Motor neuron (in vitro differentiated cells): ENCODE measurements at places on chromosomes 2 and 18. TPM values are rescaled to one million over a fixed set of nuclear protein-coding genes. Genes with fewer than 3 reads are reported as not detected.

The POLR1A gene
- total RNA-seq = 25.2 and 26.6 TPM in 2 replicates

The CREG2 gene
- total RNA-seq = 12.7 and 14.9 TPM in 2 replicates

The TSGA10 gene
- total RNA-seq = 9.1 and 10.6 TPM in 2 replicates

The ASB18 gene
- total RNA-seq = 0.11 and 0.38 TPM in 2 replicates

The MXD1 gene
- total RNA-seq = 13.1 and 14.6 TPM in 2 replicates

The ALPG gene
- 0.21 and 0.26 TPM in 2 replicates for total RNA-seq

The NT5C1B gene
- 0.67 TPM in 1 of 2 replicates, not detected in the other for total RNA-seq

The CTAGE1 gene
- total RNA-seq = 0.13 TPM in 1 of 2 replicates, not detected in the other

The ERLEC1 gene
- total RNA-seq = 43.3 and 43.9 TPM in 2 replicates

The L3MBTL4 gene
- 0.50 and 0.67 TPM in 2 replicates for total RNA-seq

The DNPEP gene
- 12.3 and 12.9 TPM in 2 replicates for total RNA-seq

DNA sequence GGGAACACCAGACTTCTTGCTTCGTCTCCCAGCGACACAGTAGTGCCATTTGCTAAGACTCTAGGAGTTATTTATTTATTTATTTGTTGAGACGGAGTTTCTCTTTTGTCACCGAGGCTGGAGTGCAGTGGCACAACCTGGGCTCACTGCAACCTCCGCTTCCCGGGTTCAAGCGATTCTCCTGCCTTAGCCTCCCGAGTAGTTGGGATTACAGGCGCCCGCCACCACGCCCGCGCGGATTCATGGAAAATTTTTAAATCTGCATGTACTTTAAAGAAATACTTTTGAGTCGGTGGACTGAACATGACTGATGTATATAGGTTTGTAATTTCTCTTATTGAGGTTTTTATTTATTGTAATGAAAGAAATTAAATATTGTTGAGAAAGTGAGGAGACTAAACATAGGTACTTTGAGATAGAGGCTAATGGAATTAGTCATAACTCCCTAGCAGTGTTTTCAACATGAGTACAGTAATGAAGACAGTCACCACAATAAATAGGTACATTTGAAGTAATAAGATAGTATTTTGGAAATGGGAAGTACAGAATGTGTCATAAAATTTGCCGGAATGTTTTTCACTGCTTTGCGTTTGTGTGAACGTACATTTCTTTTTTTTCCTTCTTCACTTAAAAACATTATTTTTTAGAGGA, 983 bp downstream of the MTX2 start:
- no peak for ATAC-seq

GRCh38 chr2:64720535-64721319, 67.0 kb upstream of the SERTAD2 start:
- ATAC-seq = no peak

DNA sequence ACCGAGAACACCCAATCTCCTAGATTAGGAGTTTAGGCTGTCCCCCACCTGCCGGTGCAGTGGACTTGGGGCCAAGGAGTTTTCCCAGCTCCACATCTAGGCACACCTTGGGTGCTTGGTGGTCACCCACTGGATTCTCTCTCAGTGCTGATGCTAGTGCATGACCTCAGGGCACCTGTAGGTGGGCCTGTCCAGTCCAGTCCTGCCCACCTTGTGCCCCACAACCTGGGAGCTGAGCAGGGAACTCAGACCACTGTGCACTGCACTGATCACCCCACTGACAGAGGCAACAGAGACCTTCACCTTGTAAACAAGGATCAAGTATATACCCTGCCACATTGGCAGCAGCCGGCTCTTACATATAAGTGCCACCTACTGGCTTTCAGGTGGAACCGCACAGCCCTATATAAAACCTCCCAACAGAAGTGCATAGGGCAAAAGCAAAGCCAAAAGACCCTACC, 12.7 kb upstream of the CDH19 start:
- no peak for ATAC-seq

- no peak for ATAC-seq
Measured at GRCh38 chr2:215002500-215002899, 135.9 kb downstream of the ABCA12 start.

DNA sequence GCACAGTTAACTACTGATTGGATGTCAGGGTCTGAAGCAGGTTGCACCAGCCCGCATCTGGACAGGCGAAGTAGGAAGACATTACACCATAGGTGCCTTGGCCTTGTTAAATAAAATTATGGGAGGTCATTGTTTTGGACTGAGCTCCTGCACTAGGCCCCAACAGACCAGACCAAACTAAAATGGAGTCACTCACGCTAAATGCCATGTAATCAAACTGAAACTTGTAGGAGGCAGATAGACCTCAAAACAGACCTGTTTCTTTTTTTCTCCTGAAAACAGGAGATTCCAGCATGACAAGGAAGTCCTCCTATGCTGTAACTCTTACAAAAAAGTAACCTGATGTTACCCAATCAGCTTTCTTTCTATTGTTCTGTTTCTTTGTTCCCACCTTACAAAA, 15.5 kb upstream of the NFU1 start:
- no peak for ATAC-seq

- peak; percentile 97 for ATAC-seq
Measured at GRCh38 chr2:20212459-20212870, 12.5 kb downstream of the SDC1 start.

DNA sequence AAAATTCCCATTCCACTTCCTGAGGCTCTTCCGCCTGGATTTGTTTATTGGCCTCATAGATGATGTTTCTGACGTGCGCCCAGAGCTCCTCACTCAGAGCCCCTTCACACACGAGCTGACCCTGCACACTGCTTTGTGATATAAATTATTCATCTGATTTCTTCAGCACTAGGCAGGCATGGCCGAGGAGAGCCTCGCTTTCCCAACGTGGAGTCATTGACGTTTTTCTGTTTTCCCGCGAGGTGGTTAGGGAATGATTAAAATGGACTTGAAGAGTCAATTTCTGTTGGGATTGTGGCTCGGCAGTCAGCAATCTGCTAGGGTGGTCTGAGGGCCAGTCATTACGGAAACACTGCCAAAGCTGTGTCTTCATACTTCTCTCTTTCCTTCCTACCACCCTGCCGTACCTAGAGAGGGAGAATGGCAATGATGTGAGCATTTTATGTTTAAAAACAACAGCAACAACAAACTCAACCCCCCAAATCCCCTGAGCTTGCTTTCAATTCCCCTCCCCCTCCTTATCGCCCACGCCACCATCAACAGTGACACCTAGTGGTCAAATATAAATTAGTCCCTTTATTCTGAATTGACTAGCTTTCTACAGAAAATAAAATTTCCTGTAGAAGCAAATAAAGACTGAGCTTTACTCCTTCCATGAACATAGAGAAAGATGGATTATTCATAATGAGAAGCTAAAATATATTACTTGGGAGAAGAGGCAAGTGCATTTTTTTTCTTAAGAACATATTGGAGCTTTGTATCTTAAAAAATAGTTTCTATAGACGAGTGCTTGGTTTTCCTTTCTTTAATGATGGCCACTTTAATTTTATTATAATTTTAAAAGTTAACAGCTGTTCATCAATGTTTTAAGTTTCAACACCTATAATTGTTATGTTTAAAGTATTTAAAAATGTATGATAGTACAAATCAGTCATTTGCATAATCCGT, 285.1 kb downstream of the MTX2 start:
- peak; percentile 86 for ATAC-seq

GRCh38 chr2:203636588-203637470, 69.6 kb upstream of the CD28 start:
- ATAC-seq = no peak

- ATAC-seq = no peak
Measured at GRCh38 chr2:43507137-43507536, 88.7 kb downstream of the THADA start.

GRCh38 chr2:106781196-106781595, 104.8 kb downstream of the ST6GAL2 start:
- ATAC-seq = no peak

DNA sequence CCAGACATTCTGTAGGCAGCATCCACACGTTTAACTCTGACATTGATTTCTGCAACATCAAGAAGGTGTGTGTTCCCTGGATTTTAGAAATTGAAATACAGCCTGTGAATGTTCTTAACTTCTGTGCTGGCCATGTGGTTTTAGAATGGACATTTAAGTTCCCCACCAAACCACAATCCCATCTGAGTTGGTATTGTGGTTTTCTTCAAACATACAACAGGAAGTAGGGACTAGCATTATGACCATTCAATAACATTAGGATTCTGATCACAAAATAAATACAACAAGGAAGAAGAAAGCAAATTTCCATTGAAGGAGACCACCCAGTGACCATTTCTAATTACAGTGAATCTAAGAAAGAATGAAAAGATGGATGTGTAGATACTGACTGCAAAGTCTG, 51.2 kb downstream of the MAP3K20 start:
- no peak for ATAC-seq

DNA sequence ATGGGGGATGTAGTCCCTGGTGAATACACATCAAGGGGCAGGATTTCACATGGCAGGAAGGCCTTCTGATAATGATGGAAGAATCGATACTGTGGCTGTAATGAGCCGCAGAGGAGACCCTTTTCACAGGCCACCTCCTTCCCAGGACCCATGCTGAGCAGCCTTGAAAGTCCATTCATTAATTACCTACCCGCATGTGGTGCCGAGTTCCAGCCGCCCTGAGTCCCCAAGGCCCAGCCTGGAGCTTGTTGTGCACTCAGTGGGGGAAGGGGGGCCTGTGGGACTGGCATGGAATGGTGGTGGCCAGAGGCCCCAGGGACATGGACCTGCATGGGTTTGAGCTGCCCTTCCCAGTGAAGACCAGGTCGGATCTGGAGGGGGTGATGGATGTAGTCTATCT, 25.5 kb downstream of the ASB18 start:
- ATAC-seq = no peak

DNA sequence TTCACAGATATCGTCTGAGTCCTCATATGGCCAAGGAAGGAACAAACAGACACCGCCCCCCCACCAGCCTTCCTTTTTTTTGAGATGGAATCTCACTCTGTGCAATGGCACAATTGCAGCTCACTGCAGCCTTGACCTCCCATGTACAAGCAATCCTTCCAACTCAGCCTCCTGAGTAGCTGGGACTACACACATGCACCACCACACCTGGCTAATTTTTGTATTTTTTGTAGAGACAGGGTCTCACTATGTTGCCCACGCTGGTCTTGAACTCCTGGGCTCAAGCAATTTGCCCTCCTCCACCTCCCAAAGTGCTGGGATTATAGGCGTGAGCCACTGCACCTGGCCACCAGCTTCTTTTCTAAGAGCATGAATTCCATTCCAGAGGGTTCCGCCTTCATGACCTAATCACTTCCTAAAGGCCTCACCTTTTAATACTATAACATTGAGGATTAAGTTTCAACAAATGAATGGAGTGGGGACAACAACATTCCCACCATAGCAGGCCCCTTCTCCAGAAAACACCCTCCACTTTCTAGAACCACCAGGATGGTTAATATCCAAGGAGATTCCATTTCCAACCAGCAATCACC, 2.2 kb upstream of the TMBIM1 start:
- no peak for ATAC-seq

GRCh38 chr2:226839161-226839560, 3.3 kb downstream of the RHBDD1 start:
- no peak for ATAC-seq

- ATAC-seq = no peak
Measured at GRCh38 chr18:8413751-8414150, 195.5 kb upstream of the RAB12 start.

DNA sequence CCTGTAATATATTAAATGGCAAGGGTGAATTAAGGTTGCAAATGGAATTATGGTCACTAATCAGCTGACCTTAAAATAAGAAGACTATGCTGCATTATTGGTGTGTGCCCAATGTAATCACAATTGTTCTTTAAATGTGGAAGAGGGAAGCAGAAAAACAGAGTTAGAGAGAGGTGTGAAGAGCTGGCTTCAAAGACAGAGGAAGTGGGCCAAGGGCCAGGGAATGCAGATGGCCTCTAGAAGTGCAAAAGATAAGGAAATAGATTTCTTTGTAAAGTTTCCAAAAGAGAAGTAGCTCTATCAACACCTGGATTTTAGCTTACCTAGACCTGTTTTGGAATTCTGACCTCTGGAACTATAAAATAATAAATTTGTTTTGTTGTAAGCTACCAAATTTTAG, 276.0 kb downstream of the LRRTM1 start:
- no peak for ATAC-seq

- no peak for ATAC-seq
Measured at GRCh38 chr18:76721207-76721996, 101.0 kb upstream of the ZNF236 start.

DNA sequence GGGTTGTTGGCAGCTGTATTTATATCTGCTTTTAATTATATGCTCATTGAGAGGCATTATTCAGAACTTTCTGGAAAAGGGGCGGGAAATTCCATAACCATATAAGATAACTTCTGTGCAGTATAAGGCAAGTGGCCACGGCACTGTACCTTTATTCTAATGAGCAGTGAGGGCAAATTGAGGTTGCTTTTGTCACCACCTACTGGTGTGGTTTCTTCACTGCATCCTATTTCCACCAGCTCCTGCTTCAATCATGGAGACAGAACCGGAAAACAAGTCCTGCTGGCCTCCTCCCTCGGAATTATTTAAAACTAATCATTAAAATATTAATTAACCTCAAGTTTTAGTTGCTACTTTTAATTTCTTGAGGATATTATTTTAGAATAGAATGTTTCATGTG, 759.4 kb downstream of the CBLN2 start:
- ATAC-seq = no peak

DNA sequence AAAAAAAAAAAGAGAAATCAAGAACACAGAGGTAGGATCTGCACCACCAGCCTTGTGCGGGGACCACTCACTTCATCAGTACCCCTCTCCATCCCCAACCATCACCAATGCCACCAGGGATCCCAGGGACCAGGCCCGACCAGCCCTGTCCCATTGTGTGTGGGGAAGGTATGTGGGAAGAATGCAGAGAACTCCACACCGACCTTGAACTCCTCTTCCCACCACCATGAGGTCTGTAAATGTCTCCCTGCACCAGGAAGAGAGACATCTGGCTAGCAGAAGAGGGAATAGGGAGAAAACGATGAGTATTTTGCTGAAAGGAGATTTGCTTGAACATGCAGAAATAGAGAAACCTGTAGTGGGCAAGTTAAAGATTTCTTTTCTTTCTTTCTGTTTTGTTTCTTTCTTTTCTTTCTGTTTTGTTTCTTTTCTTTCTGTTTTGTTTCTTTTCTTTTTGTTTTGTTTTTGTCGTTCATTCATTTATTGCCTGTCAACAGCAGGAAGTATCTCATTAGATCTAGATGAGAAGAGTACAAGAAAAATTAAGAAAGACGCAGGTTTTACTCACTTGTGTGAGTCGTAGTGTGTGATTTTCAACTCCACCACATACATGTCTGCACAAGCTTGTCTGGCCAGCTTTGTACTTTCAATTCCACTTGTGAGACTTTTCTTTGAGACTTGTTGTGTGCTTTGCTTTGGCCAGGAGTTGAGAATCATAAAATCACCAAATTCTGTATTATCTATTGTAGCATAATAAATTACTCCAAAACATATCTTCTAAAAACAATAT, 179.8 kb upstream of the HAAO start:
- ATAC-seq = no peak

DNA sequence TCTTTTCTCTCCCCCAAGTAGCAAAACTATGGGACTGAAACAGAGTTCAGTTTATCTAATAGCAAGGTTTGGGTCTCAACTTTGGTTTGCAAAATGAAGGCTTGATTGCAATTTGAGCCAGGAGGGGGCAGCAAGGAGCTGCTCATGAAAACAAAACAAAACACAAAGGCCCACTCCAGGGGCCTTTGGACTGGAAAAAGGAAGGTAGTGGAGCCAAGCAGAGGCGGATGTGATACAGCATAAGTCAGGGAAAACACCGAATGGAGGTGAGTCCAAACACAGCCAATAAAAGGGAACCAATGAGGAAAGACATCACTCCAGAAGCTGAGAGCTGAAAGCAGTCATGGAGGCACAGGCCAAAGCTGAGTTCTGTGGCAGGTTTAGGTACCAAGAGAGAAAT, 799.7 kb upstream of the ACVR2A start:
- ATAC-seq = no peak
